ENCODE measurements at places on chromosomes 5 and 9.
A peak's percentile ranks its signal among the peaks of the same experiment; 100 is the strongest.

- no peak for DNase-seq
These were observed 889 bp downstream of the PDLIM4 start for GRCh38 chr5:132258102-132259068.

- DNase-seq: no peak
These were observed 17.1 kb upstream of the OLFM1 start for GRCh38 chr9:135070198-135070951.

- no peak for DNase-seq
These were observed 12.9 kb downstream of the ADRA1B start for GRCh38 chr5:159929176-159929575.

DNA sequence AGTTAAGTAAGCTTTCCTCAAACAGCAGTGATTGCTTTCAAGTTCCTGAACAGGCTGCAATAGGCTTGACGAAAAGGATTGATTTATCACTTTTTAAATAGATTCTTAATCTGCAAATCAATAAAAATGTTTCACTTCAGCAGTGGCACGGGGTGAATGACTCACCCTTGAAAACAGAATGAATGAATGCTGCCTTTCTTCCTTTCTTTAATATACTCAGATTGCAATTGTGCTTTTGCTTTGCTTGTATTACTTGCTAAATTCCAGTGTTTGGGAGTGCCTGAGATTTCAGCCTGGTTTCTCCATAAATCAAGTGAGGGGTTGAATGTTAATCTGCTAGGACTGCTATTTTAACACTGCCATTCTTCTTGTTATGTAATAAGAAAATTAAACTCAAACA lies 1293.8 kb downstream of the PTPRD start:
- no peak for DNase-seq

GRCh38 chr9:73114058-73114457 lies 37.6 kb upstream of the ANXA1 start:
- DNase-seq: no peak

DNA sequence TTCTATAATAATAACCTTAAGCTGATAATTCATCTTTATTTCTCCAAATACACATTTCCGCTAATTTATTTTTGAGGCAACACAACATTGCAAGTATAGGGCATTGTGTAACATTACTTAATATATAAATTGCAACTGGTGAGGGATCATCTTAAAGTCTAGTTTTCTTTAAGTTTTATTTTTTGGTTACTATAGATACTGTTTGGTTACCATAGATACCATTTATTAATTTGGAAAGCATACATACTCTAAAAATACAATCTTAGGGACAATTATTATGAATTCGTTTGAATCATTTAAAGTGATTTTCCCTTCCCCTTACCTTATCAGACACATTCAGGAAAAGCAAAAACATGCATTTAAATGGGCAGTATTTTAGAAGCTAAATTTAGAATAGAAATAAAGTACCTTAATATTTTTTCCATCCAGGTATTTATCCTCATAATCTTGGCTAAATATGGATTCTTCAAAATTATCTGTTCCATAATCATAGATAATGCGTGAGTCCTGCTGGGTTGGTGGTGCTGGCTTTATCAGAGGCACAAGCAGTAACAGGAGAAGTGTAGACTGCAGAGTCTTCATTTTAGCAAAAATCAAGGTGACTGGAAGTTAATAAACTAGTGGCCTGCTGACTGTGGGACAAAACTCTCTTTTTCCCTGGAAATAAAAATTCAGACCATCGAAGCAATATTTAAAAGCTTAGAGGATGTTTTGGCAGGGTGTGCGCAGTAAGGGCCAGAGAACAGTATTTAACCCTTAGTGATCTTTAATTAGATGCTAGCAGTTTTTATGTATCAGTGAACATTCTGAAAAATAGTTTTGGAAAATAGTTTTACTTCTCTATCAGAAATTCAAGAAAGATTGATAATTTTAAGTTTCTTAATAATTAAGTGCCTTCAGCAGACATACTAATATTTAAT lies 1.3 kb downstream of the OGN start:
- DNase-seq: peak; percentile 44

- peak; percentile 58 for DNase-seq
These were observed 1.6 kb upstream of the ANXA2R start for GRCh38 chr5:43041669-43042175.

DNA sequence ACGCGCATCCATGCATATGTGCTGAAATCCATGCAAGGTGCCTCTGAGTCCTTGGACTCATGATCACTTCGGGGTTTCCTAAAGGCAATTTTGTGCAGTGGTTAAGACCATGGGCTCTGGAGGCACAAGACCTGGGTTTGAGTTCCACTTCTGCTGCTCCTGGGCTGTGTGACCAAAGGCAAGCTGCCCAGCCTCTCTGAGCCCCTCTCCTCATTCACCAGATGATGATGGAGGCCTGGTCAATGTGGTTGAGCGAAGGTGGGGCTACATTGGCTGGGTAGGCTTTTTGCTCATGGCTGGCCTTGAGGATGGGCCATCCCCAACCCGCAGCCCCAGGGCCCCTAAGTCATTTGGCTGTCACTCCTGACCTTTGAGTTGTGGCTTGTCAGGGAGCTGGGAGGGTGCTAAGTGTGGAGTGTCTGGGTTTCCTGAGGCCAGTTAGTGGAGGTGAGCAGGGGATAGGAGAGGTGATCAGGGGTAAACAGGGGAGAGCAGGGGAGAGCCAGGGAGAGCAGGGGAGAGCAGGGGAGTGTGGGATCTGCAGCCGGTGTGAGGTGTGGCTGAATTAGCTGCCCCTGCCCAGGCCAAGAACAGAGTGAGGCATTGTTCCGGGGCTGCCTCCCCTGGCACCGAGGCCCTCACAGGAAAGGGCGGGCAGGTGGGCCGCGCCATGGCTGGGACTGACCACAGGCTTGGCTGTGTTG lies 64.6 kb upstream of the SYNPO start:
- no peak for DNase-seq

DNA sequence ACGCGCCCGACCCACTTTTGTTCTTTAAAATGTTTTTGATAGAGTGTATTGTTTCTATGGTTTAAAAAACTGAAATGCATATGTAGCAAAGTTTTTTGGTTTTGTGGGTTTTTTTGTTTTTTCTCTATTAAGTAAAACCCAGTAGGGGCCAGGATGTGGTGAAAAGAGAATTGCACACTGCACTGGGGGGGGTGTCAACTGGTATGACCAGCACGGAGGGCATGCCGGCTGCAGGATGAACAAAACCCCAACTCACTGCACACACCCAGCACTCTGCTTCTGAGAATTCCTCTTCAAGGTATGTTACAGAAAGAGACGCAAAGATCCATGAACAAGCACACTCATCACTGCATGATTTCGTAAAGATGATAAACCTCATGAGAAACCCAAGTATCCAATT lies 75.0 kb downstream of the STK10 start:
- DNase-seq: no peak

DNA sequence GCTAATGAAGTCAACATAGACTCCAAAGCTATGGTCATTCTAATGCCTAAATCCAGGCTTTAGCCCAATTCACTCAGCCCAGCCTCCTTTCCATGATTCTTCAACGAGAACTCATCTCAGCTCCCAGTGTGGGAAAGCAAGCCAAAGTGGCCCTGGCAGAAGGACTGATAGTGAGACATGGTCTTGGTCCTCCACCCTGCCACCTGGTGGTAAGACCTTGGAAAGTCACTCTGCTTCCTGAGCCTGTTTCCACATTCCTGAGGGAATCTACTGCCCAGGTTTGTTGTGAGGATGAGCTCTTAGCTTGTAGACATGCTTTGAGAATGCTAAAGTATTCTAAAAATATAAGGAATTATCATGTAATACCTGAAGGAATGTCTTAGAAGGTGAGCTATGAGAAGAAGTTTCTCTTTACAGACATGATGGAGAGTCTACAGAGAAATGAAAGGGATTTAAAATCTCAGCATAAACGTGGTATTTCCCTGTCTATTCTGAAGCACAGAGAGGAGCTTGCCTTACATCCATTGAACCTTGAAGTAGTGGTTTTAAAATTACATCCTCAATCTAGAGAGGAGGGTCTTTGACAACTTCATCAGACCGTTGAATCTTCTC lies 173.5 kb downstream of the TRIM32 start:
- DNase-seq: peak; percentile 78

GRCh38 chr9:134698111-134698510 lies 56.5 kb downstream of the COL5A1 start:
- no peak for DNase-seq

GRCh38 chr5:50655067-50655809 lies 11.2 kb upstream of the PARP8 start:
- no peak for DNase-seq

DNA sequence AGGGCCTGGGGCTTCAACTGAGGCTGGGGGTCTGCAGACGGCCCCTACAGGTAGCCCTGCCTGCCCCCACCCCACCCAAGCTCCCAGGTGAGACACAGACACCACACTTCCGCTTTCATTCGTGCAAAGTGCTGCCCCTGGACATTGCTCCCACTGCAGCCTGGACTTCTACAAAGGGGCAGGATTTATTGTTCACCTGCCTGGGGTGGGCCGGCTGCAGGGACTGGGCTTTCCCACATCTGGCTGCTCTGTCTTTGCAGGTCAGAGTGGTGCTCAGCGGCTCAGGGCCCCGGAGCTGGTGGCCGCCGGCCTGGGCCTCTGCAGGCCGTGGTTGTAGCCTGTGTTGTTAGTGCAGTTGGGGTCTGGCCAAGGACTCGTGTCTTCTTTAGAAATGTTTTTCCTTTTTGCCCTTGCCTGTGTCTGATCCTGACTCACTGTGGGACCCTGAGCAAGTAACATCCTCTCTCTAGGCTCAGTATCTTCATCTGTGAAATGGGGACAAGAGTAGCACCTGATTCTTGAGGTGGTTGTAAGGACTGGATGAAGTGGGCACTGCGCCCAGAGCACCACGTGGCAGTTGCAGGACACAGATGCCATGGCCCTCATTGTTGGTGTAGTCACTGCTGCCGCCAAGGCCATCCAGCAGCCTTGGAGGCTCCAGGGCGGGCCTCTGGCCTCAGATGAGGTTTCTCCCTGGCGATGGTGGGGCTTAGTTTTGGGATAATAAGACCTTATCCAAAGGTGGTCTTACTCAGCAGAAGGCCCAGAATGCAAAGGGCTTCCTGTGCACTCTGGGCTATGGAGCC lies 143.9 kb downstream of the CACNA1B start:
- peak; percentile 9 for DNase-seq

DNA sequence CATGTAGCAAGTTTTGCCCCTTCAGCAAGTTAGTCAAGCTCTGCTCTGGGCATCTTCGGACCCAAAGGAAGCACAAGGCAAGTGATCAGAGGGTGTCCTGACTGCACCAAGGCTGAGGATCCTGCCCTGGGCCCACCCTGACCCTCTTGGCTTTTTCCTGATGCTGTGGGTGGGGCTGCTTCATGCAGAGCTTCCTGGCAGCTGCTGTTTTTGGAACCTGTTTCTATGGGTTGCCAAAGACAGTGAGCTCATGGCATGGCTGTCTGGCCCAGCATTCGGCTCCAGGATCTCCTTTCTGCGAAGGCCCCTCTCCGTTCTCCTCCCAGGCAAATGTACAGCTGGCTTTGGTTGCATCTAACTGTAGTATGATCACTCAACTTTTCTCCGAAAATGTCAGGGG lies 497.9 kb downstream of the ARHGEF28 start:
- no peak for DNase-seq

GRCh38 chr9:80049096-80049782 lies 477.5 kb downstream of the TLE4 start:
- DNase-seq: no peak

- peak; percentile 44 for DNase-seq
These were observed 273.4 kb upstream of the ISL1 start for GRCh38 chr5:51109786-51110410.

DNA sequence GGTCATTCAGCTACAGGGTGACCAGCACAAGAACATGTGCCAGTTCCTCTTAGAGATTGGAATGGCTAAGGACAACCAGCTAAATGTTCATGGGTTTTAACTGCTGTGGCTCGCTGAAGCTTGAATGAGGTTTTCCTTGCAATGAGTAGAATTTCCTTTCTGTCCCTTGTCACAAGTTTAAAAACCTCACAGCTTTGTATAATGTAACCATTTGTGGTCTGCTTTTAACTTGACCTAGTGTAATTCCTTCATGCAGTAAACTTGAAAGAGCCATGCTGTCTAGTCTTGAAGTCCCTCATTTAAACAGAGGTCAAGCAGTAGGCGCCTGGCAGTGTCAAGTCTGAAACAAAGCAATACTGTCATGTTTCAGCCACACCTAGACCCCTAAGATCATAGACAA lies 181.3 kb upstream of the DMRT1 start:
- no peak for DNase-seq

- no peak for DNase-seq
These were observed 3.4 kb upstream of the SLC46A2 start for GRCh38 chr9:112894041-112894440.

DNA sequence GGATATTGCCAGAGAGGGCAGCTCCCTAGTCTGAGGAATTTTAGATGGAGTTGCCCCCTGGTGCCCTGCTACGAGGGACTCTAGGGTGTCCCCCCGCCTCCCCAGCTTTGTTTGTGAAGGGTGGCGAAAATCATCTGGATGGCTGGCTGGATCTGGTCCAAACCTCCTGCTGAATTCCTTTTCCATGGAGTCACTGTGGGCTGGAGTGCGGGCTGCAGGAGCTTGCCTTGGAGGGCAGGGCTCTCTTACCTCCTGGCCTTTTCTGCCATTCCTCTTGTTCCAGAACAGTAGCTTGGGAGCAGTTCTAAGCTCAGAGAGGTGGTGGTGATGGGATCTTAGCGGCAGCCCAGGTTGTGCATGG lies 2.1 kb downstream of the SYNPO start:
- peak; percentile 92 for DNase-seq

- no peak for DNase-seq
These were observed 56.5 kb downstream of the ADAMTS2 start for GRCh38 chr5:179288809-179289185.

DNA sequence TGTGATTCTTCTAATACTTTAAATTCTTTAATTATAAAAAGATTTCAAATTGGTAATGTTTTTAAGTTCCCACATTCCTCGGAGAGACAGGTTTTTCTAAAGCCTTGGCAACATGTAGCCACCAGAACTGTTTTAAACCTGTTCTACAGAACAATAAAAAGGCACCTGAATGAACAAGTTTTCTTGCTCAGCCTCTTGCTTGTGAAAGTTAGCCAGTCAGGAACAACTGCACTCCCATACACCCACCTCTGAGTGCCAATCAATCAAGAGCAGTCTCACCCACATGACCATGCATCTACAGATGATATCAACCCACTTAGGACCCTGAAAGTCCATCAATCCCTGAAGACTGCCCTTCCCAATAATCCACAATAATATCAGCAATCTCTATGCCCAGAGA lies 62.3 kb downstream of the AP3B1 start:
- no peak for DNase-seq

DNA sequence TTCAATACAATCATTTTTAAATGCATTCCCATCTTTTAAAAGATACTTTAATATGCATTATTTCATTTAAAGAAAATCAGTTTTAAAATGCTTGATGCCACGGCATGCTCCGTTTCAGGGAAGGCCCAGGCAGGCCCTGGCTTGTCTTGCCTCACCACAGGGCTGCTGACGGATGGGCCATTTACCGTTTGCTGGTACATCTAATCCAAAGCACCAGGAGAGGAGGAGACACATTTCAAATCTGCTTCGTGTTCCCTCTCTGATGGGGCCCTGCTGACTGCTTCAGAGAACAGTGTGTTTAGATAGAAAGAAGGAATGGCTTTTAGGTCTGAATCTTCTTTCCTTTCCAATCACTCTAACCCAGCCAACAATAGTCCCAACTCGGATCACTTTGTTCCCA lies 185.2 kb downstream of the DCP2 start:
- no peak for DNase-seq
